ENCODE measurements at places on chromosomes 7 and 10. TPM values are rescaled to one million over a fixed set of nuclear protein-coding genes. Genes with fewer than 3 reads are reported as not detected.

The TRIM73 gene
- 6.3 TPM for total RNA-seq

The NCF1 gene
- total RNA-seq: 6.5 TPM

The PDK4 gene
- total RNA-seq: 27.2 TPM

The OR2A5 gene
- not detected for total RNA-seq

The GRID2IP gene
- total RNA-seq: 1.5 TPM

The KLF14 gene
- 1.2 TPM for total RNA-seq

The MARVELD1 gene
- total RNA-seq: 22.9 TPM

The FBXW4 gene
- 71.4 TPM for total RNA-seq

The ZP3 gene
- 1.5 TPM for total RNA-seq

The SLC13A4 gene
- not detected for total RNA-seq

The ZNF22 gene
- total RNA-seq: 41.2 TPM

The NME8 gene
- total RNA-seq: 1.2 TPM

The SLC13A1 gene
- 10.6 TPM for total RNA-seq

The ZNF655 gene
- total RNA-seq: 101 TPM

The MSMB gene
- not detected for total RNA-seq

The STAG3 gene
- 1.3 TPM for total RNA-seq

The ARMS2 gene
- not detected for total RNA-seq

Measured in metanephros (tissue), 2 donors.